Stimulated activated CD8-positive, alpha-beta memory T cell treated with anti-CD3 and anti-CD28 coated beads, Interleukin-15, amount 100 ng/mL, for 4 hours (primary cell): ENCODE measurements at places on chromosomes 12 and 14.

DNA sequence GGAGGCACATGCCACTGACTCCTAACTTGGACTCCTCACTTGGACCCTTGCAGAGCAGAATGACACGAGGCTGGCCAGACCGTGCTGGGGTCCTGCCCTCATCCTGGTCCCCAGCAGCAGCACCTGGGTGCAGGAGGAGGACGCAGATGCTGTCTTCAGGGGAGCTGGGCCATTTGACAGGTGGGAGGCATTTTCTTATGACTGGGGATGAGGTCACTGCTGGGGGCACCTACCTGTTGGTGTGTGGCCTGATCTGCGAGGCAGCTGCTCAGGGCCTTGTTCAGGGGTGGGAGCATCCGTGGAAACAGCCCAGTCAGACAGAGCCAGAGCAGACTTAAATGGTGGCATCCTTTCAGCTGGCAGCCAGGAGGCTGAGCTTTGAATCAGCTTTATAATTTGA, 57.3 kb downstream of the CACNA1C start:
- DNase-seq = no peak

DNA sequence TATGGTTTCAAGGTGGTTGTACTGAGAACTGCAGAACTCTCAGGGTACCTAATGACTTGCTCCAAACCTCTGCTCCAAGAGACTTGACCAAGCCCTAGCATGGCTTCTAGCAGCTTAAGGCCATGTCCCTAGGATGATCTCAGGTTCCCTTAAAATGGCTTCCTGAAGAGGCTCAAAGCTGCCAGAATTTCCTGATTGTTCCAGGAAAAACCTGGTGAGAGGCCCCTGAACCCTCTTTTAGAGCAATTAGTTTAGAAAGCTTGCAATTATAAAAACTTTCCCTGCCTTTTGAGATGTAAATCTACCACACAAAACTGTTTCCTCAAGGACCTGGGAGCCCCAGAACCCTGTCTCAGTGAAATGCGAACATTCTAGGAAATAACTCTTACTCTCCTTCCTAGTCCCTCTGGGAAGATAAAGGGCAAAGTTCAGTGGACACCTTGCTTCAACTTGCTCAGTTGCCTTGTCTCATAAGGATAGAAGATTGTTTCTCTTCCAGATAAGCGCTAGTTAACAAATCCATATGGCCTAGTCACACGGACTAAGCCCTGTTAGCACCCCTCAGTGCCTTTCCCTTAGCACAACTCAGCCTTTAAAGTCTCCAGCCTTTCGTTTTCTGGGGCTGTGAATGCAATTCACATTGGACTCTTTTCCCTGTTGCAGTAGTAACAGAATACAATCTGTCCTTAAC, 2.5 kb downstream of the CMAS start:
- no peak for DNase-seq

DNA sequence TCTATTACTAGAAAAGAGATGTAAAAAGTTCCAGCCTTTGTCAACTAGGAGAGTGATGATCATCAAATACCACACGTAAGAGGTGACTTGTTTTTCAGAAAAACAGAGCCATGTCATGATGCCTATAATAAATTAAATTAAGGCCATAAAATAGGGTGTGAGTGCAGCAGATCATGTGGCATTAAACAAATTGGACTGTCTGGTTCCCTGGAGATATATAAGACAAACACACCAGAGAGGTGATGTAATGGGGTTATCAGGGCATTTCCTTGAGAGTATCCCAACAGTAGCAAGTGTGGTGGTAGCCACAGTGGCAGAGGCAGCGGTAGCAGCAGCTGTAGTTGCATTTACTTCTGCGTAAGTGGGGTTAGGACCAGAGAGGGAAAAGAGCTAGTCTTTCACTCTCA, 14.6 kb upstream of the GALNT6 start:
- DNase-seq = no peak

GRCh38 chr12:85820101-85820500, 16.1 kb downstream of the RASSF9 start:
- no peak for DNase-seq

GRCh38 chr12:122983789-122984515, 3.5 kb downstream of the ARL6IP4 start:
- no peak for DNase-seq

- no peak for DNase-seq
Measured at GRCh38 chr14:40003773-40004172, 571.5 kb upstream of the FBXO33 start.

- DNase-seq = no peak
Measured at GRCh38 chr14:31122921-31123320, 84.7 kb downstream of the HECTD1 start.

DNA sequence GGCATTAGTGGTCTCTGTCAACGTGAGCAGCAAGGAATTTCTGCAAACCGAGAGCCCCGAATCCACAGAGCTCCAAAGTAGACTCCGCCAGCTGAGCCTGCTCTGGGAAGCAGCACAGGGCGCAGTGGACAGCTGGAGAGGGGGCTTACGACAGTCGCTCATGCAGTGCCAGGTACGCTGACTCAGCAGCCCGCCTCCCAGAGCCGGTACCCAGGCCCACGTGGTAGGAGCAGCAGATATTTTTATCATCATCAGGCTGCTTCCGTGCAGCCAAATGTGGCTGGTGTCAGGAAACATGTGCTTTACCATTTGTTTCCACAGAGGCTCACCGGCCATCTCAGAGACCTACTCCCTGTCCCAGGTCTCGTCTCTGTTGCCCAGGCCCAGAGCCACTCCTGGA, 73.7 kb downstream of the ESR2 start:
- DNase-seq = no peak

DNA sequence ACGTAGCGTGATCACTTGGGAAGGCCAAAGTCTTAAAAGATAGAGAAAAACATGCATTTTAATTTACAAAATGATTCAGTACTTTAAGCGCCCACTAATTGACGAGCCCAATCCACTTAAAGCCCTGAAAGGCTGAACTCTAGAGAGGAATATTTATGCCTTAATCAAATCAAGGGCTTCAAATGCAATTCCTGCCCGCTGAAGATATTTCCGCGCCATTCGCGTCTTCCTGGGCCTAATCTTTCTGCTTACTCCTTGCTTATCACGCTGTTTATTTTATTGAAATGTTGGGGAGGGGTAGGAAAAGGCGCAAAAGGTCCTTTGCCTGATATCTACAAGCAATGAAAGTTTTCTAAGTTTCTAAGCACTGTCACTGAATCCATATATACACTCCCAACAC, 4.0 kb downstream of the TBX3 start:
- no peak for DNase-seq

- no peak for DNase-seq
Measured at GRCh38 chr14:104184911-104185499, 46.6 kb downstream of the KIF26A start.

GRCh38 chr14:105864116-105864515, 337.7 kb downstream of the TMEM121 start:
- no peak for DNase-seq

DNA sequence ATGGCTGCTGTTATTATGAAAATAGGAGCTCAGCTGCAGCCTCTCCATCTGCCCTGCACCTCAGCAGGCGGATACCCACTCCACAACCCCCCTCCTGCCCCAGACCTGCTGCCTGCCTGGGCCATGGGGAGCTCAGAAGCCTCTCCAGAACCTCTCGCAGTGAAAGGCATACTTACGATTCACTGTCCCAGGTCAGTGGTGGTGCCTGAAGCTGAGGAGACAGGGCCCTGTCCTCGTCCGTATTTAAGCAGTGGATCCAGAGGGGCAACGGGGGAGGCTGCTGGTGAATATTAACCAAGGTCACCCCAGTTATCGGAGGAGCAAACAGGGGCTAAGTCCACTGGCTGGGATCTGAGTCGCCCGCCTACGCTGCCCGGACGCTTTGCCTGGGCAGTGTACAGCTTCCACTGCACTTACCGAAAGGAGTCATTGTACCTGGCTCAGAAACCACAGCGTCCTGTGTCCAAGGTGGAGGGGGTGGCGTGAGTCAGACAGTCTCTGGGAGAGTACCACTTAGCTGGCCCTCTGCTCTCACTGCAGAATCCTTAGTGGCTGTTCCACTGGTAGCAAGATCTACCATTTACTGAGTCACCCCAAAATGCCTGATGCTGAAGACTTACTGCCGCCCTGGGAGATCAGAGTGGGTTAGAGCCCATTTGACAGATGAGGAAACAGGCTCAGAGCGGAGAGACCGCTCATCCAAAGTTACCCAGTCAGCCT, at the start of gene SERPINA1:
TSS of gene SERPINA1 (minus strand) at position 219 of the 720 bp plus-strand sequence. CDS start 5,365 bp downstream, outside the sequence.
- DNase-seq = no peak

- DNase-seq = no peak
Measured at GRCh38 chr14:50766338-50766886, 64.5 kb downstream of the NIN start.

- no peak for DNase-seq
Measured at GRCh38 chr12:30144777-30145683, 361.3 kb upstream of the TMTC1 start.

DNA sequence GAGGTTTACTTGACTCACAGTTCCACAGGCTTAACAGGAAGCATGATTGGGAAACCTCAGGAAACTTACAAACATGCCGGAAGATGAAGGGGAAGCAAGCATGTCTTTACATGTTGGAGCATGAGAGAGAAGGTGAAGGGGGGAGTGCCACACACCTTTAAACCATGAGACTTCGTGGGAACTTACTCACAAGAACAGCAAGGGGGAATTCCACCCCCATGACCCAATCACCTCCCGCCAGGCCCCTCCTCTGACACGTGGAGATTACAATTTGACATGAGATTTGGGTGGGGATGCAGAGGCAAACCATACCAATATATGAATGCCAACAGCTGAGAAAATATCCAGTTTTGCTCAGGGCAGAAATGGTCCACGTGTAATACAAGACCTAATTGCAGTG, 518.6 kb downstream of the VRK1 start:
- DNase-seq = no peak

DNA sequence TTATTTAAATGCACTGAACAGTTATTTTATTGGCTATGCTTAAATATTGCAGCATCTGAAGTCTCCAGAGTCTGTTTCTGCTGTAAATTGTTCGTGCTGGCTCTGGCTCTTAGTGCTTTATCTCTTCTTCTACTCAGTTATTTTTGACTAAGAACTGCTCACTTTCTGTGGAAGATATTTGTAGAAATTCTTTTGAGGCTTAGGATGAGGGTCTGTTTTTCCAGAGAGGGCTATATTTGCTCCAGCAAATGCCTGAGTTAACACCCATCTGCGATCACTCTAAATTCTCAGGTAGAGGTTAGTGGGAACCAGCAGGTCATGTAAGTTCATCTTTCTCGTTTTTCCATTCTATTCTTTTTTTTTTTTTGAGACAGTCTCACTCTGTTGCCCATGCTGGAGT, 71.1 kb downstream of the ARL6IP4 start:
- DNase-seq = no peak

DNA sequence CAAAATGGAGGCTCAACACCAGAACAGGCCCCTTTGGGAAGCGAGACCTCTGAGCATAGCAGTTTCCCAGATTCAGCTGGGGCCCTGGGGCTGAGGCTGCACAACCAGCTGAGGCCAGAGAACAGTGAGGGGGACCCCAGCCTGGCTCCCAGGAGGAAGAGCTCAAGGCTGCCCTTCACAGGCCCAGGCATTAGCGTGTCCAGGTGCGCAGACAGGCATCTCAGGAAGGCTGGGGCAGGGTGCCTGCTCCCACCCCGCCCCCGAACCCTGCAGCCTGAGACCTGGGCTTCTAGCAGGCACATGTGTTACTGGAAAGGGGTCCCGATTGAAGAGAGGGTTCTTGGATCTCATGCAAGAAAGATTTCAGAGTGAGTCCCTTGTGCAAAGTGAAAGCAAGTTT, 27.2 kb downstream of the CALM1 start:
- no peak for DNase-seq

- DNase-seq = no peak
Measured at GRCh38 chr12:14431975-14432374, 66.5 kb downstream of the ATF7IP start.
